Substantia nigra (tissue), 51 donors: ENCODE measurements at places on chromosomes 12 and 14.

- DNase-seq = no peak
Observed at GRCh38 chr12:29320295-29321085, 60.5 kb downstream of the ERGIC2 start.

DNA sequence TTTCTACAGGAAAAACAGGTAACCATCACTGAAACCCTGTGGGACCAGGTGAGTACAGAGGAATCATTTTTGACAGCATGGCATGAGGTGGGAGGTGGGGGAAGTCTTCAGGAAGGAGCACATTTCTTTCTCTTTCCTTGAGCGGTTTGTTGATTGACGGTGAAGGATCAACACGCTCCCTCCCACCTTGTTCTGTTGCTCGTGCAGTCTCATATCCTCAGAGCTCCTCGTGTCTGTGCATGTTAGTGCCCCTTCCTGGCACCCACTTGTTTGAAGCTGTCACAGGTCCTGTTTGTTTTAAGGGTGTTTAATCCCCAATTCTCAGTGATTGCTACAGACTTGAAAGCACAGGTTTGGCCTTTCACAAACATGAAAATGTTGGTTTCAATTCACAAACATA, 4.4 kb downstream of the C12orf54 start:
- no peak for DNase-seq

- DNase-seq = no peak
Observed at GRCh38 chr12:38745601-38746000, 159.8 kb downstream of the CPNE8 start.

- no peak for DNase-seq
Observed at GRCh38 chr14:50792634-50793068, 38.3 kb downstream of the NIN start.

DNA sequence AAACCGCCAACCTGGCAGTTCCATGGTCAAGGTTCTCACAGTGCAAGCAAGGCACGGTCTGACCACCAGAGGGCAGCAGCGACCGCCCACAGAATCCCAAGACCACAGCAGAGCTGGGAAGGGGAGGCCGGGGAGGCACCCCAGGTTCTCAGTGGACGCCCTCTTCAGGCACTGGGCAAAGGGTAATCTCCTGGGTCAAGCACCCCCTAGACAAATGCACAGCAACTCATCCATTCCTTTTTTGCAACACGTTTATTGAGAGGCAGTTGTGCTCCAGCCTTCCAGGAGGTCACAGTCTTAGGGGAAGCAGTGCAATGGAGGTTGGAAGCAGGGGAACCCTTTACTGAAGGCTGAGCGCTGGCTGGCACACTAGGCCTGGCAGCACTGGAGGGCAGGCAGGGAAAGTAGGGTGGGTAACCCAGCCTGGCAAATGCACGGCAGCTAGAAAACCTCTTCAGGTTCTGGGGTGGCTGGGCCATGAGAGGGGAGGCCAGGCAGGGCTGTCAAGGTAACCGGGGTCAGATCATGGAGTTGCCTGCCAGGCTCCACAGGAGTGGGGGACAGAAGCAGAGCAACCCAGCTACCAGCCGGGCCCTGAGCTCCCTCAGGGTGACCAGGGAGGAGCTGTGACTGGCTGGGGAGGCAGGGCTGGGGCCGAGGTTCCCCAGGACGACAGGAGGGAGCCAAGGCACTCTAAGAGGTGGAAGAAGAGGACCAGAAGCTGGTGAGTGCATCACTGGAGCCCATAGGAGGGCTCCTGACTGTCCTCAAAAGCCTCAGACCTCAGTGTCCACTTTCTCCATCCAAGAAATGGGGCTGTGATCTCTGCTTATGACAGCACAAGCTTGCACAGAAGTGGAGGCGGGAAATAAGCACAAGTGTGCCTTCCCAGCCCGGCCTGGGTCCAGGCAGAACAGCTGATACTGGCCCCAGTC, 1.8 kb upstream of the RHOF start:
- DNase-seq = peak; percentile 79

DNA sequence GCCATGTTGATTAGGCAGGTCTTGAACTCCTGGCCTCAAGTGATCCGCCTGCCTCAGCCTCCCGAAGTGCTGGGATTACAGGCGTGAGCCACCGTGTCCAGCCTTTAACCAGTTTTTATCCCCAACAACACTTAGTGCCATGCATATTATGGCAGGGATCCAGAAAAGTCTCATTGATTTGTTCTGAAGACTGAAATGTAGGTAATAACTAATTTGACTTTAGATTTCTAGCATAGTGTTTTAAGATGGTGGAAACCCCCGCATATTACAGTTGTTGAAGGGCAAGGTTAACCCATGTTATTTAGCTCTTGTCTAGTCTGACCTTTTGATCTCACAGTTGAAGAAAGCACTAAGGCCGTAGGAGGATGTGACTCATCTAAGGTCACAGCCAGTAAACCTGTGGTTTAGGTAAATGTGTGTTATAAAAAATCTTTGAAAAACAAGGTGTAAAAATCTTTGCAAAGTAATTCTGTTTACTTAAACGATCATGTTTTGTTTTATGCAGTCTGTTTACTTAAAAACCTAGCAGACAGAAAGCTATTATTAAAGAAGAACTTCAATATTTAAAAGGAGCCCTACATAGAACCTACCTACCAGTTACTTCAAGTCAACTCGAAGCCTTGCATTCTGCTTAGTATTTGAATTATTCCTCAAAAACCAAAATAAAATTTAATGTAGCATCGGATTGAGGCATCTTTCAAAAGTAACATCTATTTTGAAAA, 24.8 kb downstream of the BICDL1 start:
- no peak for DNase-seq

GRCh38 chr12:130357241-130357640, 19.6 kb downstream of the PIWIL1 start:
- DNase-seq = no peak

DNA sequence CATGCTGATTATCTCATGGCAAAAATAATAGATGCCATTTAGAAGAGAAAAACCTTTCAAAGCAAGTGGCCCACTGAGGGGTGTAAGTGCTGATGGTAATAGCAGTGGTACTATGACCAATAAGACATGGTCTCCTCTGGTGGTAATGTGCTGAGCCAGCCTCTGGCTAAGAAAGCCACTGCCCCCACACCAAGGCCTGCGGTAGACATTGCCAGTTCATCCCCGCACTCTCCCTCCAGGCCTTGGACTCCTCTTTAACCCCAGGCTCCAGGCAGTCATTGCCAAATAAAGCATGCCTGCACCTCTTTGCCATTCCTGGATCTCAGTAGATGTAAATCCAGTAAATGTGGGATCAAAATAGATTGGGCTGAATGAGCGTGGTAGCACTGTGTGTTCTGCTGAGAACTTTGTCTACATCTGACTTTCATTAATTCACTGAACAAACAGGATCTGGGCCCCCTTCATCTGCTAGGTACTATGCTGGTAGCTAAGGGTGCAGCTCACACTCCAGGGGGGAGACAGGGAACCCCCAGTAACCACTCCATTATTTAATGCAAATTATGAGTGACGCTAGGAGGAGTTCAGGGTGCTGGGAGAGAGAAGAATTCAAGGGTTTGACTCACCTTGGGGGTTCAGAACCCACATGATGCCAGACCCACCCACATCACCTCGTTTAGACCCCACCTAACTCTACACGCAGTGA, 89.3 kb downstream of the BCL11B start:
- DNase-seq = no peak

DNA sequence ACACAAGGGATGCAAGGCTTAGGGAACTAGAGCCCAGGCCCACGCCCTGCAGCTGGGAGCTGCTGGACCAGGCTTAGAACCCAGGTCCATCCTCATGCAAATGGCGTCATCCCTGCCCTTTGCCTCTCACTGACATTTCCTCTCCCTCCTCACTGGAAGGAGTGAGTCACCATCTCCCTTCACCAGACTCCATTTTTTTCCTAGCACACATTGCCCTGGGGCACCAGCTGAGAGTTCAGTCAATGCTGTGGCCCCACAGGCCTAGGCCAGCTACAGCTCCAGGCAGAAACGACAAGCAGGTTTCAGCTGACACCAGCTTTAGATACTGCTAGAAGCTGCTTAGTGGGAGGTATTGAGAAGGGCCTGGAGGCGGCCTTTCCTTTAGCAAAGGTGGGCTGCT, 98.9 kb downstream of the RIMBP2 start:
- no peak for DNase-seq

GRCh38 chr12:91074154-91074709, 16.4 kb upstream of the KERA start:
- DNase-seq = no peak

DNA sequence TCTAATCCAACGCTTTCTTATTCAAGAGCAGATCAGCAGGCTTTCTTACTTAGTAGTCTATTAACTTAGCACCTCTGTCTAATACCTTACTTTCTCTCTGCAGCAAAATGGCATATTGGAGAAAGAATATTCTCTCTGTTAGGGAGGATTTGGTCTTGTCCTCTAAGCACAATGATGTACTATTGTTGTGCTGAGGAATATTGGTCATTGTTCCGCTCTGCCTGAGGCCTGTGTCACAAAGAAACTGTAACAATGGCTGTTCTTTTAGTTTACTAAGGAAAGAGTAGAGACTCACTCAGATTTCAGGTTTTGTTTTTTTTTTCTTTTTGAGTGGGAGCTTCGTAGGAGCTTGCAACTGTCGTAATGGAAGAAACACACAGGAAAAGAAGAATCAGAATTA, 1358.8 kb downstream of the LRFN5 start:
- no peak for DNase-seq

DNA sequence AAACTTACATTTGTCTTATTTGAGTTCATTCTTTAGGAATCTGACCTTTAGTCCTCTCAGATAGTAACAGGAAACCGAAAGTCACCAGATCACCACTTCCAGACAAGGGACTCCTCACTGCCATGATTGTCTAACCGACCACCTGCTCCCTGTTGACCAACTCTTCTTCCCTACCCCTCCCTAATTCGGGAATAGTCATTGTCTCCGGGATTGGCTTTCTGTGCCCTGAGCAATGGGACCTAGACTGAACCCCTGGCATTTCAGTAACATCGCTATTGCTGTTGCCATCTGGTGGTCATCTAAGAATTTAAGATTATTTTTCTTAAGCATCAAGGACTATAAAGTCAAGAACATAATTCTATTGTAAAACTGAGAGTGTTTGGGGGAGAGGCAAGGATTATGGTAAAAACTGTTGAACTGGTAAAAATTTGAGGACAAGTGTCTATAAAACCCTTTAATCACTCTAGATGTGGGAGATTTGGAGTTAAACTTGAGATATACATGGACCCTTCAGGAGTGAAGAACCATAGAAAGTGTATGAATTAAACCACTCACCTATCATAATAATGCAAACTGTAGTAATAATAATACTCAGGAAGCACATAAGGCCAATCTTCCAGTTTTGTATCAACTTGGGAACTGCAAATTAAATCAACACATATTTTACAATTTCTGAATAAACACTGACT, 6.3 kb downstream of the CLEC2A start:
- no peak for DNase-seq

- no peak for DNase-seq
Observed at GRCh38 chr14:76705214-76705613, 56.1 kb upstream of the VASH1 start.

DNA sequence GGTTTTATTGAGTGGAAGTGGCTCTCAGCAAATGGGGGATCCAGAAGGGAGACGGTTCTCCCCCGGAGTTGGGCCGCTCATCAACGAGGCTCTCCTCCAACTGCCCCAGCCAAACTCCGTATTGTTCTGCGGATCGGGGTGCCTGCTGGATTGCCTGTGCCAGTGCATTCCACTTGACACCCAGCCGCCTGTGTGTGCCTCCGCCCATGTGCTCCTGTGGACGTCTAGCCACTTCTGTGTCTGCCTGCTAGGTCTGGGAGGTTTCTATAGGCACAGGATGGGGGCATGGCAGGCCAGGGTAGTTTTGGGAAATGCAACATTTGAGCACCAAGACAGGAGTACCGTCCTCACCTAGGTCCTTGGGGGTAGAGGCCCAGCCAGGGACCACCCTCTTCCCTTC, 225.7 kb upstream of the AMIGO2 start:
- DNase-seq = no peak

DNA sequence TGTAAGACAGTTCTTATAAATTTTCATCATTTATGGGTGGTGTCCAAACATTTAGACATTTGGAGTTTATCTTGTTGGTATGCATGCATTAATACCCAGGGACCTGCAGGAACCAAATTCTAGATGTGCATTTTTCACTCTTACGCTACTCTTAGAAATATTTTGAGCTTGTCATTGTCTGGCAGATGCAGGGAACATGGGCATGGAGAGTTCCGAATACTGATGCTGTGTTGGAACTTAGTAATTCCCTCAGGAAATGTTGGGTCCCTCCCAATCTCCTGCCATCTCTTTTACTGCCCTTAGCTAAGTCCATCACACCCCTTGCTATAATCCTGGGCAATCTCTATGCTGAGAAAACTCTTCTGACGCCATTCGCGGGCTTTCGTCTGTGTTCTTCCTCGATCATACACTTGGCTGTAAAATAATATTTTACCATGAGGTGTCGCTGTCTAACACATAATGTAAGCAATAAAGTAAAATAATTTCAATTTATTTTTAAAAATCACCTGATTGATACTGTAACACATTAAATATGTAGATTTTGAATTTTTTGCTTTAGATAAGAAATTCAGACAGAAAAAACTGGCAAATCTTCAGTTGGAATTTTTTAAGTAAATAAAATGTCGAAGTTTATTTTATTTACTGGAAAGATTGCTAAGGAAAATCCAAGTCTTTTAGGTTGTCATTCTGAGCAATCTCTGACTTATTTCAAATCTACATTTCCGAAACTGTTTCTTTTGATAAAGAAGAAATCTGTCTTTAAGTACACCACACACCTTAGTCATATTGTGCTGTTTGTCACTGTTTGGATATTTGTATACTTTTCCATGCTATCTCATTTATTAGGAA, 304.1 kb upstream of the SSTR1 start:
- DNase-seq = no peak

GRCh38 chr12:46478123-46478522, 105.5 kb upstream of the SLC38A2 start:
- DNase-seq = no peak

- DNase-seq = no peak
Observed at GRCh38 chr14:93830753-93831461, 42.6 kb upstream of the PRIMA1 start.

- no peak for DNase-seq
Observed at GRCh38 chr12:80419644-80420043, 24.4 kb upstream of the PTPRQ start.

- DNase-seq = no peak
Observed at GRCh38 chr14:89465876-89466275, 48.8 kb upstream of the FOXN3 start.

DNA sequence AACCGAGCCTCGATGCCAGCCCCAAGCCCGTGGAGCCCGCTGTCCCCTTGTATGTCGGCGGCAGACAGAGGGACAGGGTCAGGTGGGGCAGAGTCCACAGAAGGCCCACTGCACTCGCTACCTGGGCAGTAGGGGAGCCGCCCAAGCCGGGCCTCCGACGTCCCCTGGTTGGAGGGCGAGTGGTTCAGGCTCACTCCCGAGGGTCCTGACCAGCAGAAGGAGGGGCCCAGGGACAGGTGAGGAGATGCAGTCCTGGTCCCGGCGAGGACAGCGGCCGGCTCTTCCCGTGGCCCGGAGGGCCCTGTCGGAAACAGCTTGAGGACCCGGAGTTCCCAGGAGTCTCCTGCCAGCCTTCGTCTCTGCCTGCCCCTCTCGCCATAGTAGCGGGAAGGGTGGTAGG, 216.7 kb upstream of the SFSWAP start:
- DNase-seq = no peak

- DNase-seq = no peak
Observed at GRCh38 chr12:112546996-112547395, 128.2 kb downstream of the PTPN11 start.

GRCh38 chr12:42990387-42990786, 400.8 kb upstream of the PRICKLE1 start:
- no peak for DNase-seq
